Activated gamma-delta T cell treated with Interleukin-2 at 50 U/mL for 16 hours (primary cell): ENCODE measurements at places on chromosomes 2 and 18.
A peak's percentile ranks its signal among the peaks of the same experiment; 100 is the strongest.

- peak; percentile 16 for DNase-seq
Measured at GRCh38 chr18:46156124-46156745, 52.0 kb downstream of the HAUS1 start.

- DNase-seq, result no peak
Measured at GRCh38 chr18:57621246-57621604, 411 bp downstream of the NARS1 start.

GRCh38 chr2:126172631-126173184 is 483.2 kb upstream of the GYPC start:
- DNase-seq, result no peak

GRCh38 chr2:235850289-235850688 is 317.9 kb downstream of the GBX2 start:
- no peak for DNase-seq

GRCh38 chr2:127134833-127135830 is 28.2 kb upstream of the BIN1 start:
- no peak for DNase-seq

- no peak for DNase-seq
Measured at GRCh38 chr2:235537186-235537585, 43.3 kb downstream of the AGAP1 start.

GRCh38 chr18:11889284-11889683 is 18.8 kb downstream of the MPPE1 start:
- DNase-seq, result no peak

DNA sequence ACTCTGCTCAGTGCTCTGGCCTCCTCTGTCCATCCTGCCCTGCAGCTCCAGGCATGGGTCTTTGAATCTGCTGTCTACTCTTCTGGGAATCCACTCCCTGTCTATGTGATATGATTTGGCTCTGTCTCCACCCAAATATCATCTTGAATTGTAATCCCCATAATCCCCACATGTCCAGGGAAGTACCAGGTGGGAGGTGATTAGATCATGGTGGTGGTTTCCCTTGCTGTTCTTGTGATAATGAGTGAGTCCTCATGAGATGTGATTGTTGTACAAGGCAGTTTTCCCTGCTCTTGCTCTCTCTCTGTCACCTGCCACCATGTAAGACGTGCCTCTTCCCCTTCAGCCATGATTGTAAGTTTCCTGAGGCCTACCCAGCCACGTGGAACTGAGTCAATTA is 881.8 kb upstream of the ID2 start:
- no peak for DNase-seq

DNA sequence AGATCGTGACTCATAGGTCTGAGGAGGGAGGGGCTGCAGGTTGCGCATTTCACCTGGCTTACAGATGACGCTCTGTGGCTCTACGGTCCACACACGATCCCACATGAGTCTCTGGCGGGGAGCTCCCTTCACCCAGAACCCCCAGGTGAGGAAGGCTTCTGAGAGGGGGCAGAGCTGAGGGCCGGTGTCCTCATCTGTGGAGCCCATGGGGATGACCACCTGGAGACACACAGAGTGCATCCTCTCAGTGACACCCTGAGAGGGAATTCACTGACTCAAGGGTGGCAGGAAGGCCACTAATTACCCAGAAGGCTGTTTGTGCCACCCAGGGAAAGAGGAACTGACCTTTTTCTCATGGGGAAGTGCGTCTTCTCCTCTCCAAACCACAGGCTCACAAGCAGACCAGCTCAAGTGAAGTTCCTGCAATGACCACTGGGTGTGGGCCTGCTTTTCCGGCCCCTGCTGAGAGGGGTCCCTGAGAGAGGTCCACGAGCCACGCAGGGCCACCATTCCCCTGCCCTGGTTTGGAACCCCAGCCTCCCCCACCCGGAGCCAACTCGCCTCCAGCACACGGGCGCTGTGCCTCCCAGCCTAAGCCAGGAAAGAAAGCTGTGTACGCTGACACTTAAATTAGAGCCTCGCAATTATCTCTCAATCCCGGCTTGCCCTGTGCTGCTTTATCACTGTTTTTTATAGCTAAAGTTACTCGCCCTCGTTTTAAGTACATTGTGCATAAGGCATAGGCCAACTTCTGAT is 114.1 kb downstream of the BCL11A start:
- DNase-seq, result no peak

- DNase-seq, result no peak
Measured at GRCh38 chr18:48597110-48597509, 58.3 kb downstream of the CTIF start.

GRCh38 chr2:219120082-219120481 is 40.5 kb downstream of the NHEJ1 start:
- no peak for DNase-seq
